Retina (tissue), 1 donor: ENCODE measurements at places on chromosomes 11 and 22.
A peak's percentile ranks its signal among the peaks of the same experiment; 100 is the strongest.

DNA sequence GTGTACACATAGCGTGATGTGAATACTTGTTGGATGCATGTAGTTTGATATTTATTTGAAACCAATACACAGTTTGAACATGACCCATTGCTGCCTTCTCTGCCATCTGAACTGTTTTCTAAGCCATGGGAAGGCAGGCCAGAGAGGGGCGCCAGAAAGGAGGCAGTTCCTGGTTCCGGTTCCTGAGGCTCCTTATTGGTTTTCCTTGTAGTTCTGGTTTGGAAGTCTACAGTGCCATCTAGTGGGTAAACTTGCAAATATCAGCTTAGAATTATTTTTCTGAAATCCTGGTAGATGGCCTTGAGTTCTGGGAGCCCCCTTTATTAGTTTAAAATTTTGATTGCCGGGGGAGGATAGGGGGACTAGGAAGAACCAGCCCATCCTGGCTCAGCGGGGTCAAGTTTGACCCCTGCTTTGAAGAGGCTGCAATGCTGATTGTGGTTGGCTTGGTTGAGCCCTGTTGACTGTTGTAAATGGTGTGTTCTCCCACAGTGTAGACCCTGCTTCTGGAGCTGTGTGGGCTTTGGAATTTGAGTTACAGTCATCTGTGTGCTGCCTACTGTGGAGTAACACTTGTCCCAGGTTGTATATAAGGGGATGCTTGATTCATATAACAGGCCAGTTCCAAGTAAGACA is 48.4 kb downstream of the GRAMD1B start:
- peak; percentile 83 for DNase-seq

DNA sequence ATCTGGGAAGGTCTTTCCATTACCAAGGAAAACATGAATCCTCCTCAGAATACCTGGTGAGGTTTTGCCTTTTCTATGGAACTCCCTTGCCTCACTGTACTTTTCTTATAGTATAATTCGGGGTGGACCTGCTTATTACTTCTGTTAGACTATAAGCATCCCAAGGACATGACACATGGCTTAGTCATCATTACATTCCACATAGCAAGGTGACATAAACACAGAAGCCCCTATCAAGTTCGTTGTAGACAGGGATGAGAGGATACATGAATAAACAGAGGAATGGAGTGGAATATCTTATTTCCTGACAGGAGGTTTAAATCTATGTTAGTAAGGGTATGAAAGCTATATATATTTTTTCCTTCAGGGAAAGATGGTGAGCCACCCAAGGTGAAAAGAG is 532.2 kb upstream of the CCDC90B start:
- no peak for DNase-seq

DNA sequence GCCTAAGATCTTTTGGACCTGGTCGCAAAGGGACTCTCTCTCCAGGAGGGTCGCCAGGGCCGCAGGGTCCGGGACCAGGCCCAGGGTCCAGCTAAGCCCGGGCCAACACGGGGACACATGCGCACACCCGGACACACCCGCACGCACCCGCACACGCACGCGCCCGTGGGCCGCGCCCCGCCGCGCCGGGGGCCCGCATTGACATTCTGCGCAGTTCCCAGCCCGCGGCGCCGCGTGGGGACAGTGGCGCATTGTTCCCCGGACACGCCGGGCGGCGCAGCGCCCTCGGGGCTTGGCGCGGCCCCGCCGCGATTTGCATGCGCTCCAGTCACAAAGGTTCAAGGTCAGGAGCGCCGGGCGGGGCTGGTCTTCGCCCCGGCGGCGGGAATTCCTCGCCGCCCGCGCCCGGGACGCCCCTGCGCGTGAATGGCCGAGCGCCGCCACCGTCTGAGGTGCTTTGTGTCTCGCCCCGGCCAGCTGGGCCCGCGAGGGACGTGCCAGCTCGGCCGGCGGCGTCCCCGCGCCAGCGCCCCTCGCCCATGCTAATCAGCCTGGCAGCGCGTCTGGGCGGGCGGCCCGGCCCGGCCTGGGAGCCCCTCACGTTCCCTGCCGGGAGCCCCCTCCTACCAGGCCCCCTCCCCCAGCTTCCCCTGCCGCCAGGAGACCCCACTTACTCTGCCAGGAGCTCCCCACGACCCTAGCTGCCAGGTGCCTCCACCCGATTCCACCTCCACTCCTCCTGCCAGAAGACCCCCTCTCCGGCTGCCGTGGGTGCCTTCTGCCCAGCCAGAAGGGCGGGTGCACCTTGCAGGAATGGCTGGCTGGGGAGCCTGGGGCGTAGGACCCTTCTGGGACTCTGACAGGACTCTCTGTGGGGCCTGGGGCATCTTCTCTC is 50.5 kb upstream of the WNT7B start:
- DNase-seq: peak; percentile 86

DNA sequence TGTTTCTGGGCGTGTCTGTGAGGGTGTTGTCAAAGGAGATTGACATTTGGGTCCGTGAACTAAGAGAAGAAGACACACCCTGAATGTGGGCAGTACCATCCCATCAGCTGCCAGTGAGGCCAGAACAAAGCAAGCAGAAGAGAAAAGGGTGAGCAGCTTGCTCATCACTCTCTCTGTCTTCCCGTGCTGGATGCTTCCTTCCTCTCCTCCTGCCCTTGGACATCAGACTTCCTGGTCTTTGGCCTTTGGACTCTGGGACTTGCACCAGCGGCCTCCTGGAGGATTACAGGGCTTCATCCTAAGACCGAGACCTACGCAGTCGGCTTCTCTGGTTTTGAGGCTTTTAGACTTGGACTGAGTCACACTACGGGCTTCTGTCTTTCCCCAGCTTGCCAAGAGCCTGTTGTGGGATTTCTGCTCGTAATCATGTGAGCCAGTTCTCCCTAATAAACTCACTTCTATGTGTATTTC is 18.8 kb downstream of the APOL2 start:
- peak; percentile 27 for DNase-seq

DNA sequence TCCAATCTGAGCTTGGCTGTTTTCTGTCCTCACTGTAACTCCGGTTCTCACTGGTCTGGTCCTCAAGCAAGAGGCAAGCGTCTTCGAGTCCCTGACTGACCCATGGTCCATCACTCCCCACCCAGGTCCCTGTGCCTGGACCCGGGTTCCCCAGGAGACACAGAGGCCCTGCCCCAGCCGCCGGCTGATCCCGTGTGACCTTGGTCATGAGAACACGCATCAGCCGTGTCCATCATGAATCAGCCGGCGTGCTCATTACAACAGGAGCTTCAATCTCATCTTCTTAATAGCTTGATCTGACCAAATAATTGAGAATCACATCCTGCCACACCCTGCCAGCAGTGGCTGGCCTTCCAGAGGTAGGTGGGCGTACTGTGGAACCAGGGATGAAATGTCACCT is 545.1 kb downstream of the BRD1 start:
- DNase-seq: no peak

- no peak for DNase-seq
These were observed 27.4 kb downstream of the CASP12 start for GRCh38 chr11:104870910-104871309.

DNA sequence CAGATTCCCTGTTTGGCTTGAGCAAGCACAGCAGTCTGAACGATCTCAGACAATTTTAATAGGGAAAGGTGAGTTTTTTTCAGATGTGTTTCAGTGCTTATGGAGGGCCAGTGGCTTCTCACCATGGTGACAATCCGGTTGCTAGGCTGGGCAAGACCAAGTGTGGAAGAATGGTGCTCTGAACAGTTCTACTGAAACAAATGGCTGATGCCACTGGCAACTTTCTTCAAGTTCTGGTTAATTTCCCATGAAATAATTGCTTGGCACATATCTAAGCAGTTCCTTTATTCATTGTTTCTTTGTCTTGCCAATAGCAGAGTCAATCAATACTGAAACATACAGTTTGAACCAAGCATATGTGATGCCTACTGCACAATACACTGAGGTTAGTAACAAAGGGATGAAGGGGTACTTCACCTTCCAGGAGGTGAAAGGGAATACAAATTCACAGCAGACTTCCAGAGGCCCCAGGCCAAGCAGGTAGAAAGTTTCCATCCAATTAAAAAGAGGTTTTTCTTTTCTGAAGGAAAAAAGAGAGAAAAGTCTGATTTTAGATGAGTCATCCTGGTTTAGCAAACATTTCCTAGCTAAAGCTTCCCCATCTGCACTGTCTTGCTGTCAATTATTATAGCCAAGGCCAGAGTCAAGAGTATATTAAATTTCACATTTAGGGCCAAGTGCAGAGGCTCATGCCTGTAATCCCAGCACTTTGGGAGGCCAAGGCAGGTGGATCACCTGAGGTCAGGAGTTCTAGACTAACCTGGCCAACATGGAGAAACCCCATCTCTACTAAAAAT is 21.2 kb upstream of the NDUFC2 start:
- no peak for DNase-seq

GRCh38 chr11:824292-824880 is 3.3 kb upstream of the CRACR2B start:
- DNase-seq: peak; percentile 59

DNA sequence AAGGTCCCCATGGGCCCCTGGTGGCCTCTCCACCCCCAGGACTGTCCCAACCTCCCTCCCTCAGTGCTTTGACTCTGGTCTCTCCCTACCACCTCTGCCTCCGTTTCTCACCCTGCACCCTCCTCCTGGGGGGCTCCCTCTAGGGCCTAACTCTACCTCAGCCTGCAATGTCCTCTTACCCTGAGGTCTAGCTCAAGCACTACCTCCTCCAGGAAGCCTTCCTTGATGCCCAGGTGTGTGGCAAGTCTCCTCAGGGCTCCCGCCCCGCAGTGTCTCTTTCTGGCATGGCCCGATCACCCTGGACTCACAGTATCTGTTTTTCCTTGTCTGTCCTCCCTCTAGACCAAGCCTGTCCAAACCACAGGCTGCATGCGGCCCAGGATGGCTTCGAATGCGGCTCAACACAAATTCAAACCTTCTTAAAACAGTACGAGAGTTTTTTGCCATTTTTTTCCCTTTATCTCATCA is 90.8 kb downstream of the PHF21B start:
- DNase-seq: no peak

DNA sequence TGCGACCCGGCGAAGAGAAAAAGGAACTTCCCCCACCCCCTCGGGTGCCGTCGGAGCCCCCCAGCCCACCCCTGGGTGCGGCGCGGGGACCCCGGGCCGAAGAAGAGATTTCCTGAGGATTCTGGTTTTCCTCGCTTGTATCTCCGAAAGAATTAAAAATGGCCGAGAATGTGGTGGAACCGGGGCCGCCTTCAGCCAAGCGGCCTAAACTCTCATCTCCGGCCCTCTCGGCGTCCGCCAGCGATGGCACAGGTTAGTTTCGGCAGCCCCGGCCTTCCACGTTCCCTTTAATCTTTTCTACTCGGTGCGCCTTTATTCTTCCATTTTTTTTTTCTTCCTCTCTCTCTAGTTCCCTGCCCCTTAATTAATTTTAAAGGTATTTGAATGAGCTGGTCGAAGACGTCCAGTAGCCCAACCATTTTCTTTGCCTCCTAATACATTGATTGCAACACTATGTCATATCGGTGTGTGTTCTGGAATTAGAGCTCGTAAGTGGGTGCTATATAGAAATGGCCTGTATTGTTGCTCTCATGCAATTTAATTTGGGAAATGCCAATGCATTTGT is 537 bp downstream of the EP300 start:
- peak; percentile 62 for DNase-seq

DNA sequence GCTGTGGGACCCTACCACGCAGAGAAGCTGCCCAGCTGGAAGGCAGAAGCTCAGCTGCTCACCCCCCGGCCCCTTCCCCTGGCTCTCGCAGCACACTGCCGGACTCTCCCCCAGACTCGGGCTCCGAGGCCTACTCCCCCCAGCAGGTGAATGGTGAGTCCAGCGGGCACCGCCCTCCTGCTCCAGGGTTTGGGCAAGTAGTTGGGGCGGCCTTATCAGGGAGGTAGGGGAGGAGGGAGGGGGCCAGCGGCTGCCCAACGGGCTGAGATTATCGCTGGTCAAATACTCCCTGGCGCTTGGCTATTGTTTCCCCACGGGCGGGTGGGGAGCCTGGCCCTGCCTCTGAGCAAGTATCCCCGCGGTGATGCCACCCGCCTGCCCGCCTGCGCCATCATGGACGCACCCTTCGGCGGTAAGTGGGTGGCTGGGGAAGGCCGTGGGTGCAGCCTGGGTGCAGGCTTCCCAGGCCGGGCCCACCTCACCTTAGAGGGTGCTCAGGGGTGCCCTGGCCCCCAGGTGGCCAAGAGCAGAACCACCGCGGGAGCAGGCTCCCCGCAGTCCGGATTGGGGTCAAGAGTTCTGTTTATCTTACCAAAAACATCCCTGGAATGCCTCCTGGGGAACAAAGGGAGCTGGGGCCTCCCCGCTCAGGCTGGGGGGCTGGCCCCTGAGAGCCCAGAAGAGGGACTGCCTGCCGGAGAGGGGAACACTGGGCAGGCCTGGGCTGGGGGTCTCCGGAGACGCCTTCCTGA is 16.9 kb downstream of the MYRF start:
- no peak for DNase-seq

DNA sequence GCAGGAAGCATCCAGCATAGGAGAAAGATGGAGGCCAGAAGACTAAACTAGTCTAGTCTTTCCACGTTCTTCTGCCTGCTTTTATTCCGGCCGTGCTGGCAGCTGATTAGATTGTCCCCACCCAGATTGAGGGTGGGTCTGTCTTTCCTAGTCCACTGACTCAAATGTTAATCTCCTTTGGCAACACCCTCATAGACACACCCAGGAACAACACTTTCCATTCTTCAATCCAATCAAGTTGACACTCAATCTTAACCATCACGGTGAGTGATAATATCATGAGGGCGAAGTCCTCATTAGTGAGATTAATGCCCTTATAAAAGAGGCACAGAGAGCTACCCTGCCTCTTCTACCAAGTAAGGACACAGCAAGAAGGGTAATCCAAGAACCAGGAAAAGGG is 424.2 kb downstream of the LARGE1 start:
- no peak for DNase-seq

DNA sequence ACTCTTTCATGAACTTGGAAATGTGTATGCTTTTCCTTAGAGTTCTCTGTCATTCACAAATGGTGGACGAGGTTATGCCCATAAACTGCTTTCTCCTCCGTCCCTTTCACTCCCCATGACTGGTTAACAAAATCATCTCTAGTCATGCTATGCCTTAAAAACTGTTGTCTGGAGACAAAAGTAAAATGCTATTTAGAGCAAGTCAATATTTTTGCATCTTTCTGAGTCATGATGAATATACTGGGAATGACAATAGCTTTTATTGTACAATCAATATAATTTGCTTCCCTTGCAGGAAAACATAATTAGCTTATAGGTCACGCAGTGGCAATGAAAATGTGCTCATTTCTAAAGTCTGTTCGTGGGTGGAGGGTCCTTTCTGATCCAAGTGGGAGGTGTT is 216.7 kb upstream of the SORL1-AS1 start:
- DNase-seq: no peak

- DNase-seq: no peak
These were observed 144.1 kb downstream of the ARHGAP42 start for GRCh38 chr11:100830978-100831732.

DNA sequence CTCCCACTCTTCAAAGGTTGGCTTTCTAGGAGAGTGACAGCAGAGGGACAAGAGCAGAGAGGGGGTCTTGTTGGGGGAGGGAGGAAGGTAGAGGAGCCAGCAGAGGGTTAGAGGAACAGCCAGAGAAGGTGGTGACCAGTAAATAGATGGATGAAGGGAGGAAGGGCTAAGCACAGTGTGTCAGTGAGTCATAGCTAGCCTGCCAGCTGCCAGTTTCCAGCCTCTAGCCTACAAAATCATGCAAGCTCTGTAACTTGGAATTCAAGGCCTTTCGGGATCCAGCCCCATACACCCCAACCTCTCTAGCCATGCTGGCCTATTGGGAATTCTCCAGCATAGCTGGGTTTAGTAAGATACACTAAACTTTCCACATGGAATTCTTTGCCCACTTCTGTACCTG is 147.4 kb upstream of the TEAD1 start:
- no peak for DNase-seq
